ENCODE measurements at places on chromosomes 1 and 21.

DNA sequence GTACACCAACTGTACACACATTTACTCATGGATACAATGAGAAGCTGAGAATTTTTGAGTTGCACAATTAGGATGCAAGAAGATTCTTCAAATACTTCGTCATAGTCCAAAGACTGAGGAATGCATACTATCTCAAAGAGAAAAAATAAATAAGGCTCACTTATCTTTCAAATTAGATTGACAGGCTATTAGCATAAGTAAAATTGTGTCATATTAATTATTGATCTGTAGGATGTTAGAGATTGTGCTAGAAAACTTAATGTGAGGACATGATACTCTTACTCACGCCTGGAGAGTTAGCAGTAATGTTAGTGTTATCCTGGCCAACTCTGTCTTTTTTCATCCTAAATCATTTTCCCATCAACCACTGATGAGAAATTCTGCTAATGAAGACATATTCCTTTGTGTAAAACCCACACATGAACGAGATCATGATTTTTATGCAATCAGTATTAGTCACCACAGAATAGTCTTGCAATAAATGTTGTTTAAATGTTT, 659.0 kb downstream of the LTN1 start:
- no peak for DNase-seq

GRCh38 chr1:190049314-190049713, 428.4 kb downstream of the BRINP3 start:
- no peak for DNase-seq

DNA sequence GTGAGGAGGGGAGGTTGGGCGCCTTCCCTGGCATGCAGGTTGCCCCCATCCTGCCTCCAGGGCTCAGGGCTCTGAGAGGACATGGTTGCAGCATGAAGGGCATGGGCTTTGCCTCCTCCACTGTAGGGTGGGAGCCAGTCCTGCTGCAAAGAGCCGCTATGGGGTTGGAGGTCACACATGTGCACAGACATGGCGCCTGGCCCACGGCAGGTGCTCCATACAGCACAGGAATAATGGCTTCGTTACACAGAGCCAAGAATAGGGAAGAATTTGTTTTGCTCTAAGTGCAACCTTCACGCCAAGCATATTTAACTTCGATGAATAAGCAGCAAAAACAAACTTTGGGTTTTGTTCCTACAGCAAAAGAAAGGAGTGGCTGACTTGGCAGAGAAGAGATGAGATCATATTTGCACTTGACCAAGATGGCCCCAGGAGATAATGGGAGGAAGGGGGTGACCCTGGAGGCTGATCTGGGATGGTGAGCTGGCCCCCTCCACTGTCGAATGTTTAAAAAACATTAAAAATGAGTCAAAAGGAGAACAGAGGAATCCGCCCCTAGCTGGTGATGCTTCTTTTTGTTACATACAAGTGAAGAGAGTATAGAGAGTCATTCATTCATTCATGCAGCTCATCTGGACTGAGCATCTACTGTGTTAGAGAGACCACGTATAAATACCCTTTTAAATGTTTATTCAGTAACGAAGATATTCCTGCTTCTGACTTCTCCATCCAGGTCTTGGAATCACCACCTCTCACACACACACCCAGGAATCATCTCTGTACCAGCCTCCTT, 12.4 kb upstream of the C2CD2 start:
- DNase-seq, result no peak

- DNase-seq, result no peak
Observed at GRCh38 chr1:208180421-208180820, 63.8 kb downstream of the PLXNA2 start.

- no peak for DNase-seq
Observed at GRCh38 chr1:221794935-221795334, 53.0 kb upstream of the DUSP10 start.

Measured in RWPE2 (cell line).